GM12878 (cell line): ENCODE measurements at places on chromosomes 7 and 10. TPM values are rescaled to one million over a fixed set of nuclear protein-coding genes. Genes with fewer than 3 reads are reported as not detected.

Gene SEC61A2
- 8.3 and 9.5 TPM in 2 replicates for total RNA-seq

Gene AASS
- total RNA-seq: 0.35 and 0.54 TPM in 2 replicates

Gene PNLIPRP2
- 0.33 and 0.53 TPM in 2 replicates for total RNA-seq

Gene PDE6C
- not detected in 2 replicates for total RNA-seq

Gene PLOD3
- 25.0 and 27.8 TPM in 2 replicates for total RNA-seq

Gene ZNF467
- total RNA-seq: not detected in 2 replicates

Gene CRHR2
- not detected in 2 replicates for total RNA-seq

Gene LLCFC1
- total RNA-seq: not detected in 2 replicates

Gene UPP1
- 6.2 and 6.3 TPM in 2 replicates for total RNA-seq

Gene GBX1
- not detected in 2 replicates for total RNA-seq

Gene CUZD1
- 1.3 and 1.7 TPM in 2 replicates for total RNA-seq

Gene SDK1
- 0.33 TPM in 1 of 2 replicates, not detected in the other for total RNA-seq

Gene KIF5B
- total RNA-seq: 41.3 and 42.3 TPM in 2 replicates

Gene HOXA11
- not detected in 2 replicates for total RNA-seq

Gene OPN1SW
- not detected in 2 replicates for total RNA-seq

Gene RBM20
- 0.13 and 0.26 TPM in 2 replicates for total RNA-seq

Gene TMEM184A
- 0.15 TPM in 1 of 2 replicates, not detected in the other for total RNA-seq

Gene ACHE
- 5.0 and 5.1 TPM in 2 replicates for total RNA-seq

Gene TMEM140
- total RNA-seq: 3.0 and 5.2 TPM in 2 replicates

Gene CNPY1
- not detected in 2 replicates for total RNA-seq

Gene ANKRD7
- total RNA-seq: 0.31 TPM in 1 of 2 replicates, not detected in the other

Gene GIMAP7
- total RNA-seq: 3.4 and 3.9 TPM in 2 replicates
